ENCODE measurements at places on chromosomes 16 and 17. TPM values are rescaled to one million over a fixed set of nuclear protein-coding genes. Genes with fewer than 3 reads are reported as not detected.

The CD300LG gene
- not detected for total RNA-seq

The MT1M gene
- total RNA-seq, result 0.24 TPM

The CLDN6 gene
- total RNA-seq, result 0.11 TPM

The RDM1 gene
- 1.8 TPM for total RNA-seq

The WNK4 gene
- 0.28 TPM for total RNA-seq

The SLC35G6 gene
- not detected for total RNA-seq
